ENCODE measurements at places on chromosomes 6 and 20.
A peak's percentile ranks its signal among the peaks of the same experiment; 100 is the strongest.

DNA sequence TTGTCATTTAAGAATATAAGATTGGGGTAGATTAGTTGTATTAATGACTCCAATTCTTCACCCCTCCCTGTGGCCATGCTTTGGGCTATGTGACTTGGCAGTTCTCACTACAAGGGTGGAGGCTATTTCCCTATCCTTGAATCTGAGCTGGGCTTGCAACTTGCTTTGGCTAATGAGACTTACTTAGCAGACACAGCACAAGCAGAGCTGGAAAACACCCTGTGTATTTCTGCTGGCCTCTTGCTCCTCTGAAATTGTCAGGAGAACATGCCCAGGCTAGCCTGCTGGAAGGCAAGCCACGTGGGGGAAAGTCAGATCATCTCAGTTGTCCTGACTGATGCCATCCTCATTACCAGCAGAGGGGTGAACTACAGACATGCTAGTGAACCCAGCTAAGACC, 126.5 kb upstream of the HDGFL1 start:
- DNase-seq, result no peak

- peak; percentile 99 for DNase-seq
These were observed at the start of gene MAPK14 for GRCh38 chr6:36027501-36028087. Gene MAPK14 (plus strand): TSS chr6:36027808. CDS start chr6:36028158, 350 bp downstream.

DNA sequence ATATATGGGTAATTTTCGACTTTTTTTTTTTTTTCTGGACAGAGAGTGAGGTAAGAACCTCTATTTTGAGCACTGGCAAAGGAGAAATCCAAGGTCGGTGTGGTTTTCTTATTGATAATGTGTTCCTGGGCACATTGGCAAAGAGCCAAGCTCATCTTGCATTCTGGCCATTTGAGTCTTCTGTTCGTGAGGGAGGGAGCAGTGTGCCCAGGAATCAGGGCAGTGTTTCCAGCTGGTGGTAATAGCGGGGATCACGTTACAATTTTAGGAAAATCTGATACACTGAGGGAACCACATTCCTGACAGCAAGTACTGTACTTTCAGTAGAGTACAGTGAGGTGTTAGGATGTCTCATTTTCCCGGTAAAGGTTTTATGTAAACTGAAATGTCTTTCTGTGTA, 442.3 kb upstream of the MAP3K7 start:
- peak; percentile 12 for DNase-seq

DNA sequence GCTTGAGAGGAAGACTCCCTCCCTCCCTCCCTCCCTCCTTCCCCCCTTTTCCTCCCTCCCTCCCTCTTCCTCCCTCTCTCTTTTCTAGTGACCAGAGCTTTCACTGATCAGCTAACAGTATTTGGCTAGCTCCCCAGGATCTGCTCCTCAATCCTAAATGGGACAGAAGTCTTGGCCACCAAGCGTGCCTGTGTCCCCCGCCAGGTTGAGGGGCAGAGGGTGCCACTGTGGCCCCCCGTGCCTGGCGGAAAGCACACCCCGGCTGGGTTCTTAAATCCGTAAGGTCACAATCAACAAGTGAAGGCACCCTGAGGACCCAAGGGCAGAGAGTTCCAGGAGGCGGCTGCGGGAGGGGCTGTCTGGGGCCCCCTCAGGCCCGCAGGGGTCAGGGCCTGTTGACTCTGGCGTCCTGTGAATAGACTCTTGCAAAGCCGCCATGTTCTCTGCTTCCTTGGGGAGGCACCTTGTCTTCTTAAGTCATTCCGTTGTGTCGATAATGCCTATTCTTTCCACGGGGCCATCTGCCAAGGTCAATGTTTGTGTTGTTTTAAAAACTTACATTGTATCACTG, 38.9 kb upstream of the STX16 start:
- DNase-seq, result no peak

DNA sequence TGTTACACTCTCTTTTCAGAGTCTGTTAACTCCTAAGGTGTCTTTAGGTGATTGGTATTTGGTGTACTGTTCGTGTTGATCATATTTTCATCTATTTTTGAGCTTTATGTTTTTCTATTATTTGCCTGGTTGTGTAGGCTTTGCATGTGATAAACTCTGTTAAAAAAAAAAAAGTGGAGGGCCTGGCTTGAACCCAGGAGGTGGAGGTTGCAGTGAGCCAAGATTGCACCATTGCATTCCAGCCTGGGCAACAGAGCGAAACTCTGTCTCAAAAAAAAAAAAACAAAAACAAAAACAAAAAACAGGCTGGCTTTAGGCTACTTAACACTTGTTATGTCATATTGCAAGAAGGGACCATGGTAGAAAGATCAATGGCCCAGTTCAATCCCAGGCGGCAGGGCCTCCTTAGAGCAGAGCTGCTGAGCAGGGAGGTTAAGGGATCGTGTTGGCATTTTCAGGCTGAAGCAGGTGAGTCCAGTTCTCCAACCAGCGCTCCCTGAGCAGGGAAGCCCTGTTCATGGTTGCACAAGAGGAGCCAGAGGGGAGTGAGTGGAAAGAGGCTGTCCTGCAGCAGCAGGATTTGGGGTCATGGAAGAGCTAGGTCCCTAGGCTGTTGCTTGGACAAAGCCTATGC, 8.5 kb downstream of the PYGB start:
- no peak for DNase-seq

DNA sequence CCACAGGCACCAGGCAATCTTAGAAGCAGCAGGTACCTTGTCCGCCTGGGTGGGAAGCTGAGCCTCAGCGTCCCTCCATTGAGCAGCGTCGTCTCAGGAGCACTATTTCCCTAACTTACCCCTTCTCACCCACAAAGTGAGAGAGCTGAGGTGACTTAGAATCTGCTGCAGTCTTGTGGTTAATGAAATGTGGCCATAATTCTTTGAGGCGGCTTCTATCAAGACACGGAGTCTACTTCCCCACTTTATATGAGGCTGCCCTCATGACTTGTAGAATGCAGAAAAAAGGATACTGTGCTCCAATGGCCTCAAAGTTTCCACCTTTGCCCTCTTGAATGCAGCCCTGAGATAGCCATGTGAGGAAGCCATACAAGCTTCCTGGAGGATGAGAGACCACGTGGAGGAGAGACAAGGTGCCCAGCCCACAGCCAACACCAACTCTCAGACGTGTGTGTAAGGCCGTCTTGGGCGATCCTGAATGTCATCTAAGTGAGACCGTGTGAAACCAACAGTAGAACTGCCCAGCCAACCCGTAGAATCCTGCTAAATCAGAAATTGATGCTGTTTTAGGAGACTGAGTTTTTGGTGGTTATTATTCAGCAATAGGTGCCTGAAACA, 9.1 kb upstream of the TAGAP start:
- DNase-seq, result no peak

DNA sequence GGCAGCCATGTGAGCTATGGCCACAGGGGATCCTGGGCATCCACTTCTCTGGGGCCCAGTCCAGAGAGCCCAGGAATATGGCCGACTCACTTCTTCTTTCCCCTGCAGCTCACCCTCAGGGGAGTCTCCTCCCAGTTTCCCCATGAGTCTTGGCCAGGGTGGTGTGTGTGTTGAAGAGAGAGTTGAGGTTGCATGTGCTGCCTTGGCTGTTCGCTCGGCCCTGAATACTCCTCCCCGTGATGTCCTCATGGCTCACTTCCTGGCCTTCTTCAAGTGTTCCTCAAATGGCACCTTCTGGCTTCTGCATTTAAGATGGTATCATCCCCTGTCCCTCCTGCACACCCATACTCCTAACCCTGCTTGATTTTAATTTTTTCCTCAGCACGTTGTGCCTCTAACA, 3.2 kb upstream of the TREML1 start:
- DNase-seq, result no peak

DNA sequence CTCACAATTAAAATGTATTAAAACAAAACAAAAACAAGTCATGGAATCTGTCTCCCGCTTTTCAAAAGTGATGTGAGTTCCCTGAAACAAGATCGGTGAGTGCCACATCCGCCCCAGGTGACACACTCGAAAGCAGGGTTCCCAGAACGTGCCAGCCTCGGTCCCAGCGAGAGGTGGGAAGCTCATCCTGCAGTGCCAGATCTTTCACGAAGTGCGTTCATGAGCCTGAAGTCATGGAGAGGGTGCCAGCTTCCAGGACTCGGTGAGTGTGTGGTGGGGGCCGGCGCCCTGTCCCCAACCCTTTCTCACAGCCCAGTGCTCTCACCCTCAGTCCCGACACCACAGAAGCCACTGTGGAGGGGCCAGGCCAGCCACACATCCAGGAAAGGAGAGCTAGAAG, 127.4 kb downstream of the WDR27 start:
- no peak for DNase-seq

DNA sequence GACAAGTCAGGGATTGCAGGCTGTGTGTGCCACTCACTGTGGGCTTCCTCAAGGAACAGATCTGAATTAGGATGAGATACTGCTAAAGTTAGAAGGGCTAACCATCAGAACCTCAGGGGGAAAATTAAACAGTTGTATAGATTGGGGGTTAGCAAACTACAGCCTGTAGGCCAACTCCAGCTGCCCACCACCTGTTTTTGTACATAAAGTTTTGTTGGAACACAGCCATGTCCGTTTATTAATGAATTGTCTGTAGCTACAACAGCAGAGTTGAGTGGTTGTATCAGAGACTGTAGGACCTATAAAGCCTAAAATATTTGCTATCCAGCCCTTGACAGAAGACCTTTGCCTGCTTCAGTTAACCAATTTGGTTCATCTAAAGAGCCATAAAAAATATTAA, 127.2 kb upstream of the ECI2 start:
- no peak for DNase-seq

DNA sequence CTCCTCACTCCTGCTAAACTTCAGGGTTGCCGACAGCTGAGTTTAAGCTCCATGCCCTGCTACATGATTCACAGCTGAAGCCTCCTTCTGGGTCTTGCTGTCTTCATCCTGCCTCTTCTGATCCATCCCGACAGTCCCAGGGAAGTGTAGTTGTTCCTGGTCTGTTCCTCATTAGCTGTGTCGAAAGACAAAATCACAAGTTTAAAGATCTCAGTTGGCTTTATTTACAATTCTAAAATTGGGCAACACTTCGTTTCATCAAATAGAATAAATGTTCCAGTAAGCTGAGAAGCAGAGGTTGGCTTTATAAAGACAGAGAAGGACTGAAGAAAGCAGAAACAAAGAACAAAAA, 4.1 kb upstream of the SLC2A10 start:
- no peak for DNase-seq

GRCh38 chr6:32146687-32147086, 5.1 kb downstream of the PRRT1 start:
- DNase-seq, result no peak

DNA sequence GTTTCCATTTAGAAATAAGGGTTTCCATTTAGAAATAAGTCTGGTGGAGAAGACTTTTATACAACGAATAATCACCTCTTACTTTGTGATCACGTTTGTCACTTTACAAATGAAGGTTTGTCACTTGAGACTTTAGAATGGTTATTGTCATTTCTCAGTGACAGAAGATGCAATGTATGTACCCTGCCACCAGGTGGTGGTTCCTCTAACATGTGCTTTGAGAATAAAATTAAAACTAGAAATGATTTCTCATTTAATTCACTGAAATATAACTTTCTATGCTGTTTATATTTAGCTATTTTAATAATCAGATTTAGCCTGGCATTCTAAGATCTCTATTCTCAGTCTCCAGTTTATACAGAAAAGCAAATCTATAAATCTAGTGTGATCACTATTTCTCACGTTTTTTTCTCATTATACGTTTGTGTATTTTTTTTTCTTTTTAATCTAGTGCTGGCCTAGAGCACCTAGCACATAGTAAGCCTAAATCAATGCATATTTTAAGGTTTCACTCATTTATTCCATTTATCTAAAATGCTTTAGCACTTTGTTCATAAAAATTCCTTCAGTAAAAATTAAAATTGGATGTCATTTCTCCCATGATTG, 57.4 kb upstream of the TFAP2D start:
- DNase-seq, result peak; percentile 24

DNA sequence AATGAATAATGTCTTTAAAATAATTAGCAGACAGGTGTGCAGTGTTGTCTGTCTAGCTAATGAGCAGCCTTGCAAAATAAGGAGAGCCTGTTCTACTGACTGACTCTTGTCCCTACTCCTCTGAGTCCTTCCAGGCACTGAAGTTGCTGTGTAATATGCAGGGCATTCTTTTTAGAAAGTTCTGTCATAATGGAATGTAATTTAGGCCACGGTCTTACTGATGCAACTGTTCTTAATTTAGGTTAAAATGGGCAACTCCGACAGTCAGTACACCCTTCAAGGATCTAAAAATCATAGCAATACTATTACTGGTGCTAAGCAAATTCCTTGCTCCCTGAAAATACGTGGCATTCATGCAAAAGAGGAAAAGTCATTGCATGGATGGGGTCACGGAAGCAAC, 133.9 kb downstream of the TIAM2 start:
- DNase-seq, result no peak

DNA sequence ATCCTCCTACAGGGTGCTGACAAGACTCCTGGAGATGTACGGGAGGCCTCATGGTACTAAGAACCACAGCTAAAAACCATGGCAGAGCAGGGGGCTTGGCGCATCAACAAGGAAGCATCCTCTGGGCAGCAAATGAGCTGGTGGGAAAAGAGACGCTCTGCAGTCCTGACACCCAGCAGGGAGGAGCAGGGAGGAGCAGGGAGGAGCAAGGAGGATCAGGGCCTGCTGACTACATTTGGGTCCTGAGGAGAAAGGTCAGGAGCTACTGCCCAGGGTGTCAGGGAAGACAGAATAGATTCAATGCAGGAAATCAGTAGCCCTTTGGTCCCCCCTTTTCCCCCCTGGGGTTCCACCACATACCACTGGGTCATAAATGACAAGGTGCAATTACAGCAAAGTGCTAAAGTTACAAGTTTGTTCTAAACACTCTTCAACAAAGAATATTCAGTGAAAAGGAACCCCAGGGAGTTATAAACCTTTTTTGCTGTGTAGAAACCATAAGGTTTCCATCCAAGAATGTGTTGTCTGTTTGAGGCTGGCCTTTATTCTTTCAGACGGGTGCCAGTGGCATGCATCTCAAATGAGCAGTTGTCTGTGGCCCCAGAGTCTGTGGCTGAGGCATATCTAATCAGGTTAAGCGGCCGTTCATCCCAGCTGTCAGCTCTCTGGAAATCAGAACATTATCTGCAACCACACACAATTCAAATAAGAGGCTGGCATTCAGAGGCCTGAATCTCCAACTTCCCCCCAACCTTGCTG, 325.0 kb downstream of the CDC5L start:
- DNase-seq, result peak; percentile 36

DNA sequence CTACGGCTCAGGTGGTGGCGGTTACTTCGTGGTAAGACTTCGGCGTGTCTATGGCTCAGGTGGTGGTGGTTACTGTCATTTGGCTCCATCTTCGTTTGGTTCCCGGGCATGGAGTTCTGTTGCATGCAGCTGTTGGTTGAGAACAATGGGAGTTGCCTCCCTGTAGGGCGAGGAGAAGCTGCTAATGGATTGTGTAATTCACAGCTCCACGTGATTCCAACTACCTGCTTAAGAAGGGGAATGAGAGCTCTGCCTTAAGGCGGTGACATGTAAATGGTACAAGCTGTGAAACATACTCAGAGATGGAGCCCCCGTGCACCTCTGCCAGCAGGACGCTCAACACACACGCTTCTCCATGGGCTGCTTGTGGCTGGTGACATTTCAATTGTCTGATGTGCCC, 12.4 kb upstream of the DACT2 start:
- no peak for DNase-seq

DNA sequence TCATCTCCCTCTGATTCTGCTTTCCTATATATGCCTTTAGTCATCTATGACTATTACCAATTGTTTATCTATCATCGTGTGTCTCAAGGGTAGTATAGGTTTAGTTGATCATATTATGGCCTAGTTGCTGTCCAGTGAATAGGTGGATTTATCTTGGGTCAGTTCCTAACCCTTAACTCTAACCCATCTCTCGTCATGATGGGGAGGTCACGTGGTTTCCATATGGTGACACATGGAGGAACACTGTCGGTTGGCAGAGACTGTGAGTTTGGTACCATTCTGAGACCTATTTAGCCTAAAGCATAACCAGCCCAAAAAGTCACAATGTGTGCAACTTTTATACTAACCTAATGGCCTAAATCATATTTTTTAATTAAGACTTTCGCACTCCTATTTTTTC, 103.5 kb downstream of the SAMD5 start:
- DNase-seq, result no peak

Data from BE2C (cell line).